SK-N-SH (cell line): ENCODE measurements at places on chromosomes 4 and X. TPM values are rescaled to one million over a fixed set of nuclear protein-coding genes. Genes with fewer than 3 reads are reported as not detected.

DNA sequence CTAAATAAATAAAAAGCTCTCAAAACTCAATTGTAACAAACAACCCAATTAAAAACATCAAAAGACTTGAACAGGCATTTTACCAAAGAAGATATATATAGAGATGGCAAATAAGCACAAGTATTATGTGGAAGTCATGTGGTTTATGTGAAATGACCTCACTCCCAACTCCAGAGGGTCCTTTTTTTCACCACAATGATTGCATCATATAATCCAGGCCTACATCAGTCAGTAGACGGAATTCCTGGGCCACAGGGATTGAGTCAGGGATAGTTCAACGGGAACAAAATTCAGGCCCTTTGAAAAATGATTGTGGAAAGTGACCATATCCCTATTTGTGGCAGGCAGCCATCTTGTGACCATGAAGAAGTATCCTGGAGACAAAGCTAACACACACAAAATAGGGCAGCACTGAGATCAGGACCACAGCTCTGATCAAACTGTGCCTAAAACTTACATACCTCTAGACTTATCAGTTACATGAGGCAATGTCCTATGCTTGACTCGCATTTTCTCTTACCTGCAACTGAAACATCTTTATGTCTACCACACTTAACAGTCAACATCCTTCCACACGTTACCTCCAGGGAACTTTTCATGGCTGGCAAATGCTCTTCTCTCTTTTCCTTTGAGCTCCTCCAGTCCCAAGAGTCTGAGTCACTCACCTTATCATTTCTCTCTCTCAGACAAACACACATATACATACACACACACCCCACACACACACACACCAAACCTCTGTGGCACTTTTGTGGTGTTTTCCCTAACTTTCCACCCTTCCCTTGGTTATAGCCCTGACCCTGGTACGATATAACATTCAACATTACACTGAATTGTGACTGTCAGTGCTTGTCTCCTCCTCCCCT, 113.5 kb downstream of the PHF8 start:
- no peaks in the 10 kb centered on the region for H3K36me3 ChIP-seq
- H3K27ac ChIP-seq: no peak overlapping the region
- DNase-seq: no peak
- no peak overlapping the region for H3K4me3 ChIP-seq
- H3K4me1 ChIP-seq: no peaks in the 10 kb centered on the region

Gene SHROOM3
- polyA plus RNA-seq: 4.3 and 5.6 TPM in 2 replicates

DNA sequence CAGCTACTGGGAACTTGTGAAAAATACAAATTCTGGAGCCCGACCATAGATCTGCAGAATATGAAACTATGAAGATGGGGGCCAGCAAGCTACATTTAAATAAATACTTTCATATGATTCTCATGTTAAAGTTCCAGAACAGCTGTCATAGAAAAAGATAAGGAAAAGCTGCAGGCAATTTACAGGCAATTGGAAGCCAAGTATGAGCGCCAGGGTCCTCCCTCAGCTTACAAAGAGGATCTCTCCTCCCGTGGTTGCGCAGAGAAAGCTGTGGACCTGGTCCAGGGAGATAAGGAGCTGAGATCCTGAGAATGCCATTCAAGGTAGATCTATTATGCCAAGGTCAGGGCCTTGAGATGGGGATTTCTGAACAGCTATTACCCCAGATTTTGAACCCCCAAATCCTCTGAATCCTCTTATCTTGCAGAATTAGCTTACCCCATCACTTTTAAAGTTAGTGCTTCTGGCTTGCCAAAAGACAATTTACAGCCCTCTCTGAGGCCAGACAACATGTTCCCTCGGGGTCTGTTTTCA, 25.6 kb upstream of the FRAS1 start:
- H3K4me1 ChIP-seq: no peaks in the 10 kb centered on the region
- no peak overlapping the region for H3K27ac ChIP-seq
- no peak overlapping the region for H3K4me3 ChIP-seq

GRCh38 chrX:31199840-31200114, 127.9 kb upstream of the FTHL17 start:
- H3K4me1 ChIP-seq: no peaks in the 10 kb centered on the region
- H3K27me3 ChIP-seq: no peaks in the 10 kb centered on the region
- no peaks in the 10 kb centered on the region for H3K36me3 ChIP-seq
- H3K27ac ChIP-seq: no peak overlapping the region

Gene HPSE
- polyA plus RNA-seq: 1.7 and 2.1 TPM in 2 replicates

Gene PHOX2B
- polyA plus RNA-seq: 0.95 and 2.2 TPM in 2 replicates

Gene CDX4
- polyA plus RNA-seq: not detected in 2 replicates

- H3K4me1 ChIP-seq: no peaks in the 10 kb centered on the region
- H3K36me3 ChIP-seq: no peaks in the 10 kb centered on the region
- DNase-seq: no peak
- H3K4me3 ChIP-seq: no peak overlapping the region
- H3K27me3 ChIP-seq: no peaks in the 10 kb centered on the region
Observed at GRCh38 chr4:13219971-13220370, 264.2 kb downstream of the RAB28 start.

Gene UGT2B15
- polyA plus RNA-seq: not detected in 2 replicates
